Right ventricle myocardium superior (tissue), 1 donor: ENCODE measurements at places on chromosomes 2 and 18.

DNA sequence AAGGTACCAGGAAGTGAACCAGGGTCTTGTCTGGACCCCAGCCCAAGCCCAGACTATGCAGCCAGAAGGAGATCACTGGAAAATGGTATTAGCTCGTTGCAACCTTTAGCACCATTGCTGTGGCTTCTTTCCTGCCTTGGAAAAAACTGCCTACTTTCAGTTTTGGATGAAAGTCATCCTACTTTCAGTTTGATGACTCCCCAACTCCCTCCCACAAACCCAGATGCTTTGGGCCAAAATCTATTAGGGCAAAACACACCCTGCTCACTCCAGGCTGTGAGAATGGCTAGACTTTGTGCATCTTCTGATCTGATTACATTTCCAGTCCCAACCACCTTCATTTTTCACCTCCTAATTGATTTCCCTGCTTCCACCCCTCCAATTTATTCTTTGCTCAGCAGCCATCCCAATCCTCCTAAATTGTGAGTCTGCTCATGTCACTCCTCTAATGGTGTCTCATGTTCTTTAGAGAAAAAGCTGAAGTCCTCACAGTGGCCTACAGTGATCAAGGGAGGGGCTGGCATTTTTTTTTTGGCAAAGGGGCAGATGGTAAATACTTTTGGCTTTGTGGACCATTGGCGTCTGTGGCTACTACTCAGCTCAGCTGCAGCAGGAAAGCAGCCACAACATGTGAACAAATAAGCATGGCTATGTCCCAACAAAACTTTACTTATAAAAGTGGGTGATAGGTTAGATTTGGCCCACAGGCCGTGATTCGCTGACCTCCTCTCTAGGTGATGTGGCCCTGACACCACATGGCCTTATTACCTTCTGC, 368.7 kb downstream of the SLC4A3 start:
- DNase-seq = no peak

DNA sequence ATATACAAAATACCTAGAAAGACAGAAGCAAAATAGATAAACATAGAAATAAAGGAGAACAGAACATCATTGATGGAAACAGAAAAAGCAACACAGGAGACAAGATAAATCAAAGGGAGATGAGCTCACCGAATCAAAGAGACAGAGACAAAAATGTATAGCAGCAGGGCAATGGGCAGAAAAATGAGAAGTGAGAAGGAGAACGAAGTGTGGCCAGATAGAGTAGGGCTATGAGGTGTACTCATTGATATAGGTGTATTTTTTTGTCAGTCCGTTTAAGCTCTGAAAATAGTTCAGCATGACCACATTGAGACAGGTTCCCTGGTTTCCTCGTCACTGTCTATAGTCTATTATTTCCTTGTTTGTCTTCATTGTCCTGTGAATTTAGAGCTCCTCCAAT, 55.1 kb downstream of the SP100 start:
- DNase-seq = no peak

- no peak for DNase-seq
These were observed 21.6 kb downstream of the PARD6G start for GRCh38 chr18:80225685-80226084.

DNA sequence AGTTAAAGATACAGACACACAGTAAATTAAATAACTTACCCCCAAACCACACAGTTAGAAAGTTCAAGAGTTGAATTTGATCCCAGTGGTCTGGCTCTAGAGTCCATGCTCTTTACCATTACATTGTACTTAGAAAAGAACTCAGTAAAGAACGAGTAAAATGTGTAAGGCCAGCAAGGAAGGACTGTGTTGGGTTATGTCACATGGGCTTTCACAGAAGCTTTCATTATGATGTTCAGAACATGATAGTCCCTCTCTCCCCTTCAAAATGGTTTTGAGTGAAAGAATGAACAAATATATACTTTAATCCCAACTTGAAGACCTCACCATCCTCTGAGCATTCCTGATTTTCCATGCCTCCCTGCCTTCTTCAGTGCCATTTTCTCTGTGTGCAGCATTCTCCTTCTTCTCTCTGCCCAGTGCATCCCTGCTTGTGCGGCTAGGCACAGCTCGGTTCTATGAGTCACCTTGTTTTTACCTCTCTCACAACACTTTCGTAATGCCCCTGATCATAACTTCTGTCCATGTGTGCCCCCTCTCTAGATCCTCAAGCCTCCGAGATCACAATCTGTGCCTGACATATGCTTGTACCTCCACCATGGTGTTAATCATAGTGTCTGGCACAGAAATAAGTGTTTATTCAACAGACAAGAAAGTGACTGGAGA, 22.0 kb downstream of the RASGRP3 start:
- no peak for DNase-seq

DNA sequence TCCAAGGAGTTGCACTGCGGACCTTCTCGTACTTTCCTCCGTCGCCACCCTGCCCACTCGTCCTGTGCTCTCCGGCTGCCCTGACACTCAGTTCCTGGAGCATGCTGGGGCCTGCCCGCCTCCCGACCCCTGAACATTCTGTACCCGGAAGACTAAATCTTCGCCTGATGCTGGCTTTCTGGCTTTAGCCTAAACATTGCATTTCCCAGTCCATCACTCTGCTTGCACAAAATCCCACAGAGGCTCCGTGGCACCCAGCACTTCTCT, 550 bp upstream of the SFXN5 start:
- DNase-seq = peak; percentile 67

DNA sequence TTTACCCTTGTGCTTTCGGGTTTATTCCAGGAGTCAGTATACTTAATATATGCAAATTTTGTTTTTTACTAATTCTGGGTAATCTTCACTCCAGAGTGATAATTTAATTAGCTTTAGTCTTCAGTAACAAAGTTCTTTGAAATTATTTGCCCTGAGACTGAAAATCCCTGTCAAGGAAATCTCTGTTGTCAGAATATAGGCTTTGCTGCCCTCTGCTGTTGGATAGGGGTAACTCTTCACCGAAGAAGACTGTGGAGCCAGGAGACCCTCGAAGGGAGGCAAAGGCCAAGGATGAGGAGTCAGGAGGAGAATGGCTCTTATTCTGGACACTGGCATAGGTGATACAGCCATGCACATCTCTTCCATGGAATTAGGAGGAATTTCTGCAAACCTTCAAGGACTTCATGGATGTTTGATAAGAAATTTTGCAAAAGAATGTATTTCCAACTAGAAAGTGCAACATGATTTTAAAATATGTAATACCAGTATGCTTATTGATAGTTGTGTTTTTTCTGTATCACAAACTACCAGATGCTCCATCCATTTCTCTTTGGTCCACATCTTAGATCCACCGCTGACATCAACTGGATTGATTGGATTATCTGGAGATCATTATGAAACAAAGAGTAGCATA, 182.3 kb downstream of the RDH14 start:
- no peak for DNase-seq

DNA sequence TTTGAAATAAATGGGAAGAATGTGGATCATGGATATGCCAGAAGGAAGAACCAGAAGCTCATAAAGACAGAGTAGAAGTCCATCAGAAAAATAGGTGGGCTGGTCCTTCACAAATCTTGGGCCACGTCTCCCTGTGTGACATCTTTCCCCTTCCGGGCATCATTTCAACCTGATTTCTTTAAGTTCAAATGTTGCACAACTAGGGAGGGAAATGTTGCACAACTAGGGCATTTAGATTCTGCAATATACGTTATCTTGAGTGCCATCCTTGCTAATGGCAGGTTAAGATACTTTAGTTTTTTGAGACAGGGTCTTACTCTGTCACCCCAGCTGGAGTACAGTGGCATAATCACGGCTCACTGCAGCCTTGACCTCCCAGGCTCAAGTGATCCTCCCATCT, 129.6 kb downstream of the CERS6 start:
- DNase-seq = no peak
